Gastrocnemius medialis (tissue), 4 donors: ENCODE measurements at places on chromosomes 13 and 19. TPM values are rescaled to one million over a fixed set of nuclear protein-coding genes. Genes with fewer than 3 reads are reported as not detected.

- no peak for DNase-seq
These were observed 35.7 kb downstream of the LACC1 start for GRCh38 chr13:43915451-43915850.

GRCh38 chr19:33630880-33631608, 9.3 kb downstream of the CHST8 start:
- DNase-seq = no peak

PLEKHF1 gene
- total RNA-seq = 69.1 TPM

DNAJC15 gene
- total RNA-seq = 6.4 TPM

GRCh38 chr13:39929583-39929982, 274.1 kb downstream of the COG6 start:
- no peak for DNase-seq
